ENCODE measurements at places on chromosomes 12 and 14.

DNA sequence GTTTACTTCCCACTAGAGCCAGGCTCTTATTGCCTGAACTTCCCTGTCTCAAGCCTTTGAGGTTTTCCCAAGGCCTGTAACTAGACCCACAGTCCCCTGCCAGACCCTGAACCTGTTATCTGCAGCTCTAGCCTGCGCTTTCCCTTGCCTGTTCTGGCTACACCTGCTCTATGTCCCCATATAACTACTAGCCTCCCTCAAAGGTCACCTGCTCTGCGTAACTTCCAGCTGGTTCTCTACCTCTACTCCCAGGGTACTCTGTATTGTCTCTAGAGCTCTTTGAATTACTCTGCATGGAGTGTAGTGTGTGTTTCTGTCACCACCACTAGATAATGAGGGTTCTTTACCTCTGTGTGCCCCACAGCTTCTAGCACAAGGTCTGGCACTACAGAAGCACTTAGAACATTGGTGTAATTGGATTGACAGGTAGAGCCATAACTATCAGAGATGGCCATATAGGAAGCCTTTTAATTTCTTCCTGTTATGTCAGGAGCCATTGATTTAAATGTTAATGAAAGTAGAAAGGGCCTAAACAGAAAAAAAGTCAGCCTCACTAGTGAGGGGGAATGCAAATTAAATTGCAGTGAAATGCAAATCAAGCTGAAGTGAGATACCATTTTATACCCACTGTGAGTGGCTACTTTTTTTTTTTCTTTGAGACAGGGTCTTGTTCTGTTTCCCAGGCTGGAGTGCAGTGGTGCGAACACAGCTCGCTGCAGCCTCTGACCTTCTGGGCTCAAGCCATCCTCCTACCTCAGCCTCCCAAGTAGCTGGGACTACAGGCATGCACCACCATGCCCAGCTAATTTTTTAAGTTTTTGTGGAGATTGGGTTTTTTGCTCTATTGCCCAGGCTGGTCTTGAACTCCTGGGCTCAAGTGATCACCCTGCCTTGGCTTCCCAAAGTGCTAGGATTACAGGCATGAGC, 47.8 kb downstream of the EID3 start:
- no peak for DNase-seq

- DNase-seq, result no peak
These were observed 20.5 kb upstream of the TESC start for GRCh38 chr12:117119592-117120198.

DNA sequence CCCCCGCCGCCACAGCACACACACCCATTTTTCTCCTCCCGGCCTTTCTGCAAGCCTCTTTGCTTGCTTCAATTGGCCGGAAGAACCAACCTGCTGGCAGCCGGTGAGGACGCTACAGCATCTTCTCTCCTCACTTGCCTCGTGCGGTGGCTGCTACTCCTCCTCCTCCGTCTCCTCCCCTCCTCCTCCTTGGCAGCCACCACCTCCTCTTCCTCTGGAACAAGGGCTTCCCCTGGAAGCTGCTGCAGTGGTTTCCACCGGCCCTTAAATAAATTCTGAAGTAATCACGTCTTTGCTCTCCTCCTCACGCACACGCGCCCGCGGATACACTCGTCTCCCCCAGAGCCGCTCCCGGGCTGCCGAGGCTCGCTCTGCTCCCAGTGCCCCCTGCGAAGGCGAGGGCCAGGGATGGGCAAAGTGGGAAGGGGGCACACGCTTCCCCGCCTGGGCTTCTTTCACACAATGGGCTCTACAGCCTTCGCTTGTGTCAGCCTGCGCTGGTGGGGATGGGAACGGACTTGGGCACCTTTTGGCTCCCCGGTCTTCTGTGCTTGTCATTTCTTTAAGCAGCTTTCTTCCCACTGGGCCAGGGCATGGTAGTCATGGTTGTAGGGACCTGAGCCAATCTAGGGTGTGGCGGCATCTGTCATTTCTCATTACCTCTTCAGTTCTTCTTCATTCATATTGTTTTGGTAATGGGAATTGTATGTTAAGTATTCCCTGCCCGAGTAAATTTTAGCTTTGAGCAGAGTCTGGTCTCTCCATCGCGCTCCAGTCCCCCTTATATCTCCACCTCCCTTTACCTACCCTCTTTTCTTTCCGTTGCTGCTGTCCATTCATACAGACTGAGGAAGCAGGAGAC, at the start of gene PPFIA2:
TSS of gene PPFIA2 (minus strand) at position 161 of the 862 bp plus-strand sequence.
- peak; percentile 51 for DNase-seq

DNA sequence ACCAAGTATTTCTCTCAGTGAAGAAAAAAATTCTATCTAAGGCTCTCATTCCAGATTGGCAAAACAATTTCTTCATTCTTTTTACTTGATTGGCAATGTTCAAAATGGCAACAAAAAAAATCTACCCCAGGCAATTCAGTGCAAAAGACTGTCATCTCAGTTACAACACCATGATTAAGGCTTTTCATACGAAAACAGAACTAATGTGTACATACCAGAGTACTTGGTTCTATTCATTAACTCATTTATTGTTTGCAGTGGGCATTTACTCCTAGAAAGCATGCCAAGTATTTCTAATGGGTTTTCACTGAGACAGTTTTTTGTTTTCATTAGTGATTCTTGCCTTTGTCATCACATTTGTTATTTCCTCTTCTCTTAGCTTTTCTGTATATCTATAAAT, 33.0 kb downstream of the DBX2 start:
- DNase-seq, result no peak

- DNase-seq, result no peak
These were observed 357.0 kb downstream of the NAV3 start for GRCh38 chr12:78187741-78188140.

DNA sequence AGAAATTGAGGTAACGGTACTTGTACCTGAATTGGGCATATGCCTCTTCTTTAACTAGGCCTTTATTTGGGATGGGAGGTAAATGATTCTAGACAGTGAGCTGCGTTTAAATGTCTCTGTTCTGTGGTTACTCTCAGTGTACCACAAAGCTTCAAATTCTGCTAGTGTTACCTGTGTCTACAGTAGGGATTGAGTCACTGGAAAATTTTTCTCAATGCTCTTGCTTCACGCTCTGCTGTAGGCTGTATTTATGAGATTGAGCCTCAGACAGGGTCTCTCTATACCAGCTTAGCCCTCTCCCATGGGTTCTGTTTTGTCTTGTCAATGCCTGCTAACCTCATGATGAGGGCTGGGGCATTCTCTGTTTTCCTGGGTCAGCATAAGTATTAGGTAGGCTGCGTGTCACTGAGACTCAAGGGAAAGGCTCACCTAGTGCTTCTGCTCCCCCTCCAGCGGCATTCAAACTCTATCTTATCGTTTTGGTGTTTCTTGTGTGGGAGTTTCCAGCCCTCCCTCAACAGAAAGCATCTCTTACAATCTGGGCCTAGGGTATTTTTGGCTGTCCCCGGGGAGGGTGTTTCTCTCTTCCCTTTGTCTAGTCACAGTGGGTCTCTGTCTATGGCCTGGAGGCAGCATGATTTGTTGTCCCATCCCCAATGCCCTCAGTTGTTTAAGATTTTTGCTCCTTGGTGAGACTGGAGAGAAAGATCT, 285.8 kb downstream of the ADGRD1 start:
- no peak for DNase-seq

GRCh38 chr14:21712036-21712435, 38.4 kb upstream of the OR4E1 start:
- DNase-seq, result no peak

- no peak for DNase-seq
These were observed 1454.6 kb downstream of the AACS start for GRCh38 chr12:126519833-126520232.

- no peak for DNase-seq
These were observed 86.5 kb downstream of the SLC25A47 start for GRCh38 chr14:100409651-100410050.

GRCh38 chr12:65800937-65801336, 23.3 kb upstream of the HMGA2 start:
- no peak for DNase-seq

- no peak for DNase-seq
These were observed 41.6 kb downstream of the UBE3B start for GRCh38 chr12:109518820-109519665.

- no peak for DNase-seq
These were observed 90.2 kb downstream of the FUT8 start for GRCh38 chr14:65502676-65503124.

DNA sequence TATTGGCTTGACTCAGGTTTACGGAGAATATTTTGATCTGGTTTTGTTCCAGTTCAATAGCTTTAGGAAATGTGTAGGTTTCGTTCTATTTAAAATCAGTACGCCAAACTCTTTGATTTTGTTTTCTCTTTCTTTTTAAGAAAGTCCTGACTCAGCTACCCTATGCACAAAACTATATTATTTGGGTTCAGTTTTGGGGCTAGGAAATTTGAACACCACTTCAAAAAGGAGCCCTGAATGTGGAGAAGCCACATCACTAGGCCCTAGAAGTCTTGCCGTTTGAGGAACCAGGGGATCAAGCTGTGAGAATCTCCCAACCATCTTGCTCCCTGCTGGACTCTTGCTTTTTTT, 168.2 kb upstream of the BCL2L14 start:
- no peak for DNase-seq

GRCh38 chr14:54877015-54877702, 25.5 kb downstream of the GCH1 start:
- no peak for DNase-seq

DNA sequence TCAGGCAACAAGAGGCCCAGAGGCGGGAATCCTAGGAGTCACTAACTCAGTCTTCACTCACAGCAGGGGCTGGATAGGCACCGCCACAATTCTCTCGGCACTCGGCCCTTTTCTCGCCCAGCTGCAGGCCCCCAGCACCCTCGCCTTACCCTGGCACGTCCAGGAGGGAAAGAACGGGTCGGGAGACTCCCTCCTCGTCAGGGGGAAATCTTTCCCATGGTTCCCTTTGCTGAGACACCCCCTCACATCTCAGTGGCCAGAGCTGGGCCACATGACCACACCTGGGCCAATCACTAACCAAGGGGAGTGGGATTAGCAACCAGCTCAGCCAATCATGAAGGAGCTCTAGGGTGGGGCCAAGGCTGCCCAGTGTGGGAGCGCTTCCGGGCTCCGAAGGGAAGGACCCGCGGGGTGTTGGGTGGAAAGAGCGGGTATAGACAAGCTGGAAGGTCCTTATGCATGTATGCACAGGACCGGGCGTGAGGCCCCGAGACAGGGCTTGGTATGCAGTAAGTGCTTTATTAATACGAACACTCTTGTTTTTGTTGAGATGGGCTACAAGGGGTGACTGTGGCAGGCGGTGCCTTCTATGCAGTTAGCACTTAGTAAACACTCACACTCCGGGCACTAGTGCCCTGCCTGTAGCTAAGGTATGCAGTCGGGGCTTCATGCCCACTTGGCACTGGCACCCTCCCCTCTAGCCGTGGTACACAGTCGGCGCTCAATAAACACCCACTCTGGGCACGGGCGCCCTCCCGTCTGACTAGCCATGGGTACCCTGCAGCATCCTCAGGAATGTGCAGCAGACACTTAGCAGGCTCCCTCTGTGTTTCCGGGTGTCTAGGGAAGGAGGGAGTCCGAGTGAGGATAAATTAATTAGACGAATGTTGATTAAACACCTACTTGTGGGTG, 40.3 kb downstream of the ADGRD1 start:
- DNase-seq, result no peak

GRCh38 chr14:34775342-34775741, 60.9 kb upstream of the CFL2 start:
- DNase-seq, result no peak

DNA sequence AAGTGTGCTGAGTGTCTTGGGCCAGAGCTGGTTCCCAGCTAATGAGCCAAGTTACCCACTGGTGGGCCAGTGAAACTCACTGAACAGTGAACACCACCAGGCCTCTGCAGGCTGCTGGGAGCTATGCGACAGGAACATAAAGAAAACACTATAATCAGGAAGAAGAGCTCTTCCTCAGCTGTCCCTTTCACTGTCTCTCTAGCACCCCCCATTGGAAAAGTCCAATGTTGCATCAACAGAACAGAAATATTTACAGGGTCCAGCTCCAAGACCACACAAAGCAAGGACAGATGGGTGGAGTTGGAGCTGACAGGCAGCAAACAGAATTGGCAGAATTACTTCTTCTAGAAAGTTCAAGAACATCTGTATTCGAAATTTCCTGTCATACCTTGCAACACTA, 903.6 kb upstream of the TMEM132C start:
- no peak for DNase-seq

DNA sequence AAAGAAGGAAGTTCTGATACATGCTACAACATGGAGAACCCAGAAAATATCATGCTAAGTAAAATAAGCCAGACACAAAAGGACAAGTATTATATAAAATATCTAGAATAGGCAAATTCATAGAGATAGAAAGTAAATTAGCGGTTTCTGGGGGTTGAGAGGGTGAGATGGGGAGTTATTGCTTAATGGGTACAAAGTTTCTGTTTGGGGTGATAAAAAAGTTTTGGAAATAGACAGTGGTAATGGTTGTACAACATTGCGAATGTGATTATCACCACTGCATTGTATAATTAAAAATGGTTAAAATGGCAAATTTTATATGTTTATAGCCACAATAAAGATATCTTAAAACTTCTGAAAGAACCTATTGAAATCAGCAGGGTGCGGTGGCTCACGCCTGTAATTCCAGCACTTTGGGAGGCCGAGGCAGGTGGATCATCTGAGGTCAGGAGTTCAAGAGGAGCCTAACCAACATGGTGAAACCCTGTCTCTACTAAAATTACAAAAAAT, 15.0 kb downstream of the ZBTB25 start:
- DNase-seq, result no peak

DNA sequence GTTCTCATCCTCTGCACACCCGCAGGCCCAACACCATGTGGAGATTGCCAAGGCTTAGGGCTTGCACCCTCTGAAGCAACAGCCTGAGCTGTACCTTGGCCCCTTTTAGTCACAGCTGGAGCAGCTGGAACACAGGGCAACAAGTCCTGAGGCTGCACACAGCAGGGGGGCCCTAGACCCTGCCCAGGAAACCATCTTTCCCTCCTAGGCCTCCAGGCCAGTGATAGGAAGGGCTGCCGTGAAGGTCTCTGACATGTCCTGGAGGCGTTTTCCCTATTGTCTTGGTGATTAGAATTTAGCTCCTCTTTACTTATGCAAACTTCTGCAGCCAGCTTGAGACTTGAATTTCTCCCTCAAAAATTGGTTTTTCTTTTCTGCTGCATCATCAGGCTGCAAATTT, 373.5 kb upstream of the CLEC14A start:
- no peak for DNase-seq

- DNase-seq, result no peak
These were observed 52.8 kb downstream of the FOS start for GRCh38 chr14:75331471-75331870.

DNA sequence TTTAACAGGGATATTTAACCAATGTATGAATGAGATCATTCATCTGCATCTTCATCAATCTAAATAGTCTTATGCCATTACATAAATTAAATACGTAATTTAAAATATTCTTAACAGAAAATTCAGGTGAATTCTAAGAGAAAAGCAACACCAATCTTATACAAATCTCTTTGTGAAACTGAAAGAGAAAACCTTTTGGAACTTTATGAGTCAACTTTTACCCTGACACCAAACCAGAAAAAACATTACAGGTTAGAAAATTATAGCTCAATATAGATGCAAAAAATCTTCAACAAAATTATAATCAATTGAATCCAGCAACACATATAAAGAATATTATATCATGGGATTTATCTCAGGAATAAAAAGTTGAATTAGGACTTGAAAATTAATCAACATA, 3.4 kb downstream of the GLIPR1L1 start:
- no peak for DNase-seq

All from caudate nucleus (tissue), 63 donors.